ENCODE measurements at places on chromosomes 6 and 20.

DNA sequence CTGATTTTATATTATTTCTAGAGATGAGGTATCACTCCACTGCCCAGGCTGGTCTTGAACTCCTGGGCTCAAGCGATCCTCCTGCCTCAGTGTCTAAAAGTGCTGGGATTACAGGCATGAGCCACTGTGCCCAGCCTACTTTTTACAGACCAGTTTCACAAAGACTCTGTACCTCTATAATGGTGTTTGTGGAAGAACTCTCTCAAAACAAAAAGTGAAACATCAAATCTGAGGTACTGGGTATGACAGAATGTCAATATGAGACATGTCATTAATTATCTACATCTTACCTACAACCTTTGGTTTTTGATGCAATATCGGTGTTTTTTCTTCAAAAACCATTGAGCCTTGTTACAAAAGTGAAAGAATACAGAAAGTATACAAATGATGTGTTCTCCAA lies 49.4 kb upstream of the MCM9 start:
- DNase-seq = no peak

GRCh38 chr6:52512199-52512598 lies 64.7 kb downstream of the TRAM2 start:
- DNase-seq = no peak

DNA sequence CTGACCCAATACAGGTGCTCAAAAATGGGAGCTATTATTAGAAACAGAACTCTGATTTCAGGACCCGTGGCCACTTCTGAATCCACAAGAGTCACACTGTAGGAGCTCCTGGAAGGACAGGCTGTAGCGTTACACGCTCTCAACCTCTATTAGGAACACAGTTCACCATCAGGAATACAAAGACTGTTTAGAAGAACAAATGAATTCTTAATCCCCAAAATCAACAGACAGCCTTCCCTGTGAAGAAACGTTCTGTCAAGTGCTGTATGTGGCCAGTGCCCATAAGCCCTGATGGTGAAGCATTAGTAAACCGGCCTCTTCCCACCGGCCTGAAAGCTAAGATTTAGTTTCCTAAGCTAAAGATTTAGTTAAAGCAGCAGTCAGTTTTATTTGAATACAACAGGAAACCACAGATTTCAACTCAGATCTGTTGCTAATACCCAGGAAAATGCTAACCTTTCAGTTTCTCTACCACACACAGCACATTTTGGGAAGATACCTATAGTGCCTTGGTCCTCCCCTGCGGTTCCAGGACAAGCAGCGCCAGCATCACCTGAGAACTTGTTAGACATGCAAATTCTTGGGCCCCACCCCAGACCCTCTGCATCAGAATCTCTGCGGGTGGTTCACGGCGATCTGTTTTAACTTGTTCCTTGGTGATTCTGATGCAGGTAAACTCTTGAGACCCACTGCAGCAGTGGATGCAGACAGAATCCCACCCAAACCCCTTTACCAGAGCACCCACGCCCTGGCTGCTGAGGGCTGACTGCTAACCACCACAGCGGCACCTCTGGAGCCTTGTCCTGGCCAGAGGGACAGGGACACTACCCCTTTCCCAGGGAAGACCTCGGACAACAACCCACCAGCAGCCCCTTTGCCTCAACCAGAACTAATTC lies 33.4 kb downstream of the MTRES1 start:
- DNase-seq = peak; percentile 60

- no peak for DNase-seq
Observed at GRCh38 chr6:43454696-43455530, 435 bp downstream of the DLK2 start.

DNA sequence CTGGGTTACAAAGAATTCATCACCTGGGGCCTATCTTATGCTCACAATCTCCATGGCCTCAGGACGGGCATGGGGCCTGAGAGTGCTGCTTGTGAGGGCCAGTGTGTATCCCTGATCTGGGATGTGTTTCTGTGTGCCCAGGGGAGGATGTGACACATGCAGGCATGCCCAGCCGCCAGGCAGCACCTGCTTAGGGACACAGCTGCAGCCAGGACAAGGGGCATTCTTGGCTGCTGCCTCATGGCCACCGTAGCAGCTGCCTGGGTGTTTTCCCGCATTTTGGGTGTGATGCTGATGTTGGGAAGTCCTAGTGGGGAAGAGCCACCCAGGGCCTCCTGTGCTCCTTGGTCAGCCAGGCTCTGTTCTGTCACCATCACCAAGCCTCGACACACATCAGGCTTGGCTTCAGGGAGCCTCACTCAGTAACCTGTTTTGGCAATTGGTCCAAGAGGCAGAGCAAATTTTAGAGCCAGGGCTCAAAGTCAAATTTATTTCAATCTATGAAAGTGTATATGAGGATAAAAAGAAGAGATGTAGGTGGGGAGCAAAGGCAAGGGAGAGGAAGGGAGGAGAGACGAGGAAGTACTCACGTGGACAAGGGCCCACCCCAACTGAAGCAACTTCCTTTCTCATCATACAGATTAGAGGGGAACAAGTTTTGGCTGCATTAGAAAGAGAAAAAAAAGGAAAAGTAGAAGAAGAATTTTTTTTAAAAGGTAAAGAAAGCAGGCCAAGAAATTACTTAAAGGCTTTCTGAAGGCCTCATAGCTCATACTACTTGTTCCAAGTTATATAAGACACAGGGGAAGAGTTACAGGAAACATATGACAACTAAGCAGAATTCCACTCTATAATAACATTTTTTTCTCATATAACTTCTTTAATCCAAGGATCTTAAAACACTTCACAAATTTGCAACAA lies 269.9 kb upstream of the SUPT3H start:
- DNase-seq = no peak

GRCh38 chr20:45972500-45973183 lies 639 bp upstream of the ZNF335 start:
- no peak for DNase-seq

- no peak for DNase-seq
Observed at GRCh38 chr6:42916288-42916687, 435 bp downstream of the PTCRA start.

GRCh38 chr6:166772518-166772917 lies 145.5 kb upstream of the RPS6KA2 start:
- no peak for DNase-seq

DNA sequence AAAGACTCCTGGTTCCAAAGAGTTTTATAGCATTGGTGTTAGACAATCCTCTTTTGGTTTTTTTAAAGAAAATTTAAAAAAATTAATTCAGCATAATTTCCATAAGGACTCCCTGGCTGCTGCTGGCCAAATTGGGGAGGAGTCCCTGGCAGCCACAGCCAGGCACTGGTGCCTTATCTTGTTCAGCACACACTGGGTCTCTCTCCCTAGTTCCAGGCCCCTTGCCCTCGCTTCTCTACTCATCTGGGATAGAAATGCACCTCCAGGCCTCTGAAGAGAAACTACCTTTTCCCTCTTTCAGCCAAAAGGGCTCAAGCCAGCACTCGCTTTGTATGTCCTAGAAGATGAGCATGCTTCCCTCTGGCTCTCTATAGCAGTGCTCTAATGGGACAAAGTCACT lies 13.4 kb upstream of the MAPK13 start:
- no peak for DNase-seq

DNA sequence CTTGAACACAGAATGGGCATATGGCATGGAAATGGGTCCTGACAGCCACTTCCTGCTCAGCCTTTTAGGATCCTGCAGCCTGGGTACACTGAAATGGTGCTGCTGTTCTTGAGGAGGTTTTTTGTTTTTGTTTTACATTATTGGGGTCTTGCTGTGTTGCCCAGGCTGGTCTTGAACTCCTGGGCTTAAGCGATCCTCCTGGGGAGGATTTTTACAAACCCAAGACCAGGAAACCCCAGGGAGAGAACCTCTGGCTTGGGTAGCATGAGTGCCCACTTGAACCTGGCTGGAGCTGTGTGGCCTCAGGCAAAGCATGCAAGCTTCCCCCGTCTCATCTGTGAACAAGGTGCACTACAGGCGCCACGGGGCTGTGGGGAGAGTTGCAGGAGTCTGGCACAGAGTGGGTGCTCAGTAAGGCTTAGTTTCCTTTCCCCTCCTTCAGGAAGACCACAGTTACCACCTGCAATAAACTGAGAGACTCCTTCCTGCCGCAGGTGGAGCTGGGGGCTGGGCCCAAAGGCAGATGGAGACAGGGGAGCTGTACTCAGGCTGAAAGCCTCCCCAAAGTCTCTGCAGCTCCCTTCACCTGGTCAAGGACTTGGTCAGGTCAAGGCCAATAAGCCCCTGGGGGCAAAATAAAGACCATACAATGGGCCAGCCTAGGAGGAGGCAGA lies 1.8 kb downstream of the SLA2 start:
- peak; percentile 68 for DNase-seq

- no peak for DNase-seq
Observed at GRCh38 chr20:25327521-25328235, 63.0 kb downstream of the ABHD12 start.

DNA sequence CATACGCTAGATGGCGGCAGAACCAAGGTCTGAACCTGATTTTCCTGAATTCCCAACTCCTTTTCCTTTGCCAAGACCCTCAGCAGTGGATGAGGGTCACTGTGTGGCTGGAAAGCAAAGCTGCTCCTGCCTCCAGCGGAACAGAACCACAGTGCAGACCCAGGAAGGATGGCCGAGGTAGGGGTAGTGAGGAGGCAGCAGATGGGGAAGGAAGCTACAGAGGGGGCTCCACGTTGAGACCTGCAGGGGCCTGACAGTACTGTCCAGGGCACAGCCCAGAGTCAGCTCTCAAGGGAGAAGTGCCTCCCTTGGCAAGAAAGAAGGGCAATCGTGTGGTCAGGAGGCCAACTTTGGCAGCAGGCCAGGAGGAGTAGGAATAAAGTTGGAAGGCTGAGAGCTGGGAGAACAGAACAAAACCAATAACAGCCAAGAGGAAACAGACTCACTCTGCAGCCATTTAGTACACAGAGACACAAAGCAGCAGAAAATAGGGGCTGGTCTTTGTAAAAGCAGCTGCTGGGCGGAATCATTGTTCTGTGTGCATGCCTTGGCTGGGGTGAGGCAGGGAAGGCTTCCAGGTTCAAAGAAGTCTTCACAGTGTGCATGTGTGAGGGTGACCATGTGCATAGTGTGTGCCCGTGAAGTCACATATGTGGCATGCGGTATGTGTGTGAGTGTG lies 3.1 kb downstream of the GABRR2 start:
- DNase-seq = no peak

GRCh38 chr6:21596145-21596948 lies 2.8 kb downstream of the SOX4 start:
- no peak for DNase-seq

DNA sequence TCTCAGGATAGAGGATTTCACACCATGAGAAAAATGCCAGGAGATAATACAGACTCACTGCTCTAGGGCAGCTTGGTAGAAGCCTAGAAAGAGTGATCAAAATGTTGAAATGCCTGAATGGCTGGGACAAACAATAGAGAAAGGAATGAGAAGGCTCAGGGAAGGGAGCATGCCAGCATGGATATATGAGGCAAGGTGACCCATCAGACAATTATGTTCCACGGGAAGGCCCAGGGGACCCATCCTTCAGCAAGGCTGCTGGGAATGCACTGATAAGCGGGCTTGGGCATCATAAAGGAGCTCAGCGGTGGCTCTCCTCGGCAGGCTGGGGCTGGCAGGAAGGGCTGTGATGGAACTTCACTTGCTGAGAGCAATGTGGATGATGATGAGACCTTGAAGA lies 12.2 kb downstream of the HEBP2 start:
- no peak for DNase-seq

- DNase-seq = no peak
Observed at GRCh38 chr6:36073587-36073986, 46.0 kb downstream of the MAPK14 start.

- peak; percentile 51 for DNase-seq
Observed at GRCh38 chr6:138031850-138032249, 75.4 kb downstream of the PERP start.

DNA sequence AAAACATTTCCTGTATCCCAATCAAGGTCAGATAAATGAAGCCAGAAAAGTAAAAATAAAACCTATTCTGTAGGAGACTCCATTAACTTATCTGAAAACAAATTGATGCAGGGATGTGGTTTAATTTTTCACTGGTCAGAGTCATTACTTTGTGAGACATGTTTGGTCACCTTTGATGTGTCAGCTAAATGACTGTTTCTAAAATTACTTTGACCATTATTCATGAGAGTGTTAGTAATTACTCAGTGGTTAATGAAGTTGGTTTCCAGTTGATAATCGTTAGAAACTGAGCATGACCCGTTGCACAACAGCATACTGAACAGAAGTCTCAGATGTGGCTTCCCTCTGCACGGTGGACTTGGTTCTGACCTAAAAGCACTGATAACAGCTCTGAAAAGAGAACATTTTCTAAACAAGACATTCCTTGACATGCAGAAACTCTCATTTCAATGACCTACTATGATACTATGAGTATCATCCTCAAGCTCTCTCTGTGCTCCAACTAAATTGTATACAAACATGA lies 410.5 kb upstream of the RNF217 start:
- no peak for DNase-seq

DNA sequence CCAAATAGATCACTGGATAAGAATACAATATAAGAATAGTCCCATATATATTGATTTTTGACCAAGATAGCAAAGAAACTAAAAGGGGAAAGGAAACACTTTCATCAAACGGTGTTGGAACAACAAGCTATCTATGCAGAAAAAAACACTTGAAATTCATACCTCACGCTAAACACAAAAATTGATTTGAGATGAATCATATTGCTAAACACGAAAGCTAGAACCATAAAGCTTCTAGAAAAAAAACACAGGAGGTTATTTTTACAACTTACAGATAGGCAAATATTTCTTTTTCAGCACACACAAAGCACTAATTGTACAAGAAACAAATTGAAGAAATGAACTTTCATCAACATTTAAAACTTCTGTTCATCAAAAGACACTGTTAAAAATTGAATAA lies 36.7 kb upstream of the TMEM14A start:
- DNase-seq = no peak

DNA sequence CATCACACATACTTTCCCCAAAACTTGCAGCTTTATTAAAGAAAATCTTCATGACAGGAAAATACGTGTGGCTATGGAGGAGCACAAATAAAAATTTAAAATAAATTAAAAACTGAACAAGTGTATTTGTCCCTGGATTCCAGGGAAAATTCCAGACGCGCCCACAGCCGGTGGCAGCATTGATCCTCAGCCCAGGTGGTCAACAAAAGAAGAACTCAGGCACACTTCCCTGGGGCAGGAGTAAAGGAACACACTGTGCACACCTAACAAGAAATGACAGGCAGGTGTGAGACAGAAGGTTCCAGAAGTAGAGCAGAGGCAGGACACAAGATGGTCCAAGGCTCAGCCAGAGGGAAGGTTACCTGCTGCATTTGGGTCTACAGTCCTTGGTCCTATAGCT lies 36.3 kb downstream of the FOXA2 start:
- DNase-seq = no peak

DNA sequence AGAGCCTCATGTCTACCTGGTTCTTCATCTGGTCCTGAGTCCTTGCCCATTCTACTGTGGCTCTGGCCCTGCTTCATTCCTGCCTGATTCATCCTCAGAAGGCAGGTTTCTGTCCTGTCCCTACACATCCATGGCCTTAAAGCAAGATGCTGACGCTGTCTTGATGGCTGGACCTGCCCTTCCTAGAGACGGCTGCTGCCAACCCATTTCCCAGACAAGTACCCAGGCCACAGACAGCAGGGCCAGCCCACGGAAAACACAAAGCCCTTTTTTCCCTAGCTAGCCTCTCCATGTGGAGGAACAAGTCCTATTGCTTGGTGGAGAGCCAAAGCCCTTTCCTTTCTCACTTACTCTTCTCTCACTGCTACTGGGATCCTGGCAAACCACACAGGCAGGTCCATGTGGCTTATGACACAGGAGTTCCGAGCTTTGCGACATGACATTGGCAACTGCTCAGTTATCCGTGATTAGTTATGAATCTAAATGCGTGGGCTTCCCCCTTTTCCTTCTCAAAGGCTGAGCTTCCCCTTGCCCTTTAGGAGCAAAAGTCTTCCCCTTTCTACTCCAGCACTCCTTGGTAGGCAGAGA lies 72.9 kb downstream of the SLC22A3 start:
- DNase-seq = no peak

GRCh38 chr6:46788791-46789190 lies 4.4 kb upstream of the MEP1A start:
- DNase-seq = no peak

Data from activated CD4-positive, alpha-beta T cell treated with anti-CD3 and anti-CD28 coated beads, Interleukin-2, Interleukin-4, amounts not matched to agents 100 ng/mL and 50 ng/mL, durations not matched to agents 16 hours and 8 hours (primary cell).